ENCODE measurements at places on chromosomes 11 and 22. TPM values are rescaled to one million over a fixed set of nuclear protein-coding genes. Genes with fewer than 3 reads are reported as not detected.

DNA sequence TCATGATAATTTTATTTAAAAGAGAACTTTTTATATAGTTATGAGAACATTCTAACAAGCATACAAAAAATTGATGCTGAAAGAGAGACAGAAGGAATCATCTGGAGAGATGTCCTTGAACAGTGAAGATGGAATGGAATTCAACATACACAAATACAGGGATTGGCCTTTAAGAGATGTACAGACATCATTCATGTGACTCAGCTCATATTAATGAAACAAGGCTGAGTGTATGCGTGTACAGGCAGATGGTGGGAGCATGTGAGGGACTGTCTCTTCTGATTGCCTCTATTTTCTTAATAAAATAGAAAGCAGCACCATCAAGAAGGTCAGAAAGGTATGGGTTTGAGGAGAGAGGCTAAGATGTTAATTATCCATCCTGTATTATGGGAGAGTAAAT is 793.3 kb downstream of the CNTN5 start:
- DNase-seq: no peak
- no peaks in the 10 kb centered on the region for H3K27me3 ChIP-seq
- H3K27ac ChIP-seq: no peak overlapping the region
- H3K4me1 ChIP-seq: no peaks in the 10 kb centered on the region

DNA sequence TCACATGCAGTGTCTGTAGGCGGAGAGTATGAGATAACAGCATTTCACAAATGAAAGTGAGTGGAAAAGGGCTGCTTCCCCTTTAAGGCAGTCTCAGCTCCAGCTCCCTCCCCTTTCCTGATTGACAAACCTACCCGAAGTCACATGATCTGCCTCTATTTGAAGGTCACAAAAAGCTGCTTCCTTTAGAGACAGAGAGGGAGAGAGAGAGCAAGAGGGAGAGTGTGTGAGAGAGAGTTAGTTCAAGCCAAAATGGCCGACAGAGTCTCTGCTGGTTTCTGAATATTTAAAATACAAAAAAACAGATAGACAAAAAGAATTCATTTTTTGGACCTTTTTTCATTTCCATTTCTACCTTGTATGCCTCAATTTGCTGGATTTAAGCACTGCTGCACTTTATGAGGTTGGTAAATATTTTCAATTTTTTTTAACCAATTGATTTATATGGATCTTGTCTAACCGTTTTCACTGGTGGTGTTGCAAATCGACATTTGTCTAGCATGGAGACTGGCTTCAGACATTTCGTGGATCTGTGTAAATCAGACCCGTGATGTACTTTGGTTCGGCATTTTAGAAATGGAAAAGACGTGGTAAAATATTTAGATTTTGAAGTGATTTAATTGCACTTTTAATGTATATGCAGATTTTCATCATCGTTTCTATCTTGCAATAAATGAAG is at the start of gene TNRC6B:
Gene TNRC6B (plus strand): TSS at position 188 of the 679 bp plus-strand sequence. CDS start 211 bp downstream, at position 399.
- peak within 1 kb of the TSS; percentile 79 for H3K4me3 ChIP-seq
- peak within 1 kb of the TSS; percentile 95 for H3K27ac ChIP-seq
- DNase-seq: peak; percentile 99
- H3K36me3 ChIP-seq: no peaks in the 10 kb centered on the region
- no peaks in the 10 kb centered on the region for H3K27me3 ChIP-seq
- H3K4me1 ChIP-seq: peaks cover 21% of the 10 kb centered on the region

GRCh38 chr11:33310720-33311500 is 53.7 kb downstream of the HIPK3 start:
- DNase-seq: no peak
- H3K4me3 ChIP-seq: no peak overlapping the region
- H3K27ac ChIP-seq: no peak overlapping the region
- peaks cover 2% of the 10 kb centered on the region for H3K36me3 ChIP-seq
- no peaks in the 10 kb centered on the region for H3K27me3 ChIP-seq

- peaks cover 14% of the 10 kb centered on the region for H3K4me1 ChIP-seq
- DNase-seq: no peak
- peaks cover 81% of the 10 kb centered on the region for H3K36me3 ChIP-seq
- no peak overlapping the region for H3K27ac ChIP-seq
Measured at GRCh38 chr22:48748113-48748859, 1079.4 kb downstream of the BRD1 start.

- H3K27ac ChIP-seq: no peak overlapping the region
- peaks cover 26% of the 10 kb centered on the region for H3K4me1 ChIP-seq
- DNase-seq: no peak
- peaks cover 67% of the 10 kb centered on the region for H3K36me3 ChIP-seq
- no peak overlapping the region for H3K4me3 ChIP-seq
Measured at GRCh38 chr11:6633422-6634408, 14.5 kb upstream of the TPP1 start.

DNA sequence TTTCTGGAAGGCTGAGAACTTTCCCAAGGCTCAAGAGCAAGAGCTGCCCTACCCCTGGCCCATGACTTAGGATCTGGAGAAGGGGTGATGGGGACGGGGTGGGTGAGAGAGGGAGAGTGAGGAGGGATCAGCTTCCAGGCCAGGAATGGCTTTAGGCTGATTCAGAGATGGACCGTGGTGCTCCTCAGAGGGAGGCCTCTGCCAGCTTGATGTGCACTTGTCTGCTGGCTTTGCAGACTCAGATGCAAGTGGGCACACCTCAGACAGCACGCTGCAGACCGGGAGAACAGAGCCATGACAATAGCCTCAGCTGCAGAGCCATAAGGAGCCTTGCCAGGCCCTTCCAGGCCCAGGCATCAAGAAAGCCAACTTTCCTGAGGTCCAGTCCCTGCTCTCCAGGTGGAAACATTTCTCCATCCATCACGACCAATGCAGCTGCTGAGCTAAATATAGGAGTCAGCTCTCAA is 41.3 kb downstream of the ALX4 start:
- no peak overlapping the region for H3K4me3 ChIP-seq
- DNase-seq: no peak
- H3K36me3 ChIP-seq: no peaks in the 10 kb centered on the region
- H3K27me3 ChIP-seq: no peaks in the 10 kb centered on the region
- peaks cover 12% of the 10 kb centered on the region for H3K4me1 ChIP-seq
- no peak overlapping the region for H3K27ac ChIP-seq

- H3K36me3 ChIP-seq: no peaks in the 10 kb centered on the region
- H3K27ac ChIP-seq: peak overlapping the region; percentile 53
- H3K4me3 ChIP-seq: peak overlapping the region; percentile 6
Measured at GRCh38 chr22:25403284-25403810, 161.1 kb upstream of the GRK3 start.

GRCh38 chr11:73195191-73196007 is 22.7 kb upstream of the P2RY2 start:
- no peak overlapping the region for H3K27ac ChIP-seq
- no peak overlapping the region for H3K4me3 ChIP-seq
- no peaks in the 10 kb centered on the region for H3K27me3 ChIP-seq

GRCh38 chr11:46649180-46649738 is 31.9 kb downstream of the ATG13 start:
- peak overlapping the region; percentile 25 for H3K27ac ChIP-seq
- H3K27me3 ChIP-seq: no peaks in the 10 kb centered on the region
- peaks cover 2% of the 10 kb centered on the region for H3K4me1 ChIP-seq

DNA sequence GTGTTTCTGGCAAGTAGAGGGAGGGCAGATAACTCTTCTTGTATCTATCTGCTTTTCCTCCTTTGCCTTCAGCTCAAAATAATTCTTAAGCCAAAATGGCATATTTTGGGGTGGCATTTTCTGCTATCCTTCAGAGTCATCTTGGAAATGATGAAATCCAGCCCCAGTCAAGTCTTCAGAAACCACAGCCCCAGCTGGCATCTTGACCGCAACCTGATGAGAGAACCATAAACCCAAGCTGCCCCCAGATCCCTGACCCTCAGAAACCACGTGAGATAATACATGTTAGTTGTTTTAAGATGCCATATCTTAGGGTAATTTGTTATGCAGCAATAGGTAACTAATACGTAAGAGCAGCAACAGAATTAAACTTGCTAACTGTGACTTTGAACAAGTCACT is 15.1 kb upstream of the PAMR1 start:
- no peaks in the 10 kb centered on the region for H3K27me3 ChIP-seq
- H3K36me3 ChIP-seq: no peaks in the 10 kb centered on the region
- H3K27ac ChIP-seq: no peak overlapping the region

GRCh38 chr11:34175284-34176019 is 70.0 kb downstream of the NAT10 start:
- H3K36me3 ChIP-seq: peaks cover 5% of the 10 kb centered on the region
- H3K4me1 ChIP-seq: peaks cover 37% of the 10 kb centered on the region
- peaks cover 6% of the 10 kb centered on the region for H3K27me3 ChIP-seq
- H3K4me3 ChIP-seq: no peak overlapping the region

- no peaks in the 10 kb centered on the region for H3K27me3 ChIP-seq
- DNase-seq: peak; percentile 21
- no peak overlapping the region for H3K4me3 ChIP-seq
Measured at GRCh38 chr11:32960553-32961164, 55.0 kb upstream of the DEPDC7 start.

- DNase-seq: no peak
- no peaks in the 10 kb centered on the region for H3K27me3 ChIP-seq
- H3K36me3 ChIP-seq: peaks cover 21% of the 10 kb centered on the region
- no peak overlapping the region for H3K4me3 ChIP-seq
- peaks cover 20% of the 10 kb centered on the region for H3K4me1 ChIP-seq
- H3K27ac ChIP-seq: no peak overlapping the region
Measured at GRCh38 chr11:3229673-3230630, 2.3 kb downstream of the MRGPRE start.

- peaks cover 5% of the 10 kb centered on the region for H3K36me3 ChIP-seq
- H3K27ac ChIP-seq: no peak overlapping the region
- H3K4me1 ChIP-seq: no peaks in the 10 kb centered on the region
- DNase-seq: no peak
- H3K4me3 ChIP-seq: no peak overlapping the region
Measured at GRCh38 chr11:43758927-43759326, 78.4 kb downstream of the HSD17B12 start.

- H3K4me3 ChIP-seq: no peak overlapping the region
- peaks cover 11% of the 10 kb centered on the region for H3K4me1 ChIP-seq
- H3K27me3 ChIP-seq: no peaks in the 10 kb centered on the region
- DNase-seq: no peak
Measured at GRCh38 chr22:47534804-47535410, 772.5 kb downstream of the TBC1D22A start.

DNA sequence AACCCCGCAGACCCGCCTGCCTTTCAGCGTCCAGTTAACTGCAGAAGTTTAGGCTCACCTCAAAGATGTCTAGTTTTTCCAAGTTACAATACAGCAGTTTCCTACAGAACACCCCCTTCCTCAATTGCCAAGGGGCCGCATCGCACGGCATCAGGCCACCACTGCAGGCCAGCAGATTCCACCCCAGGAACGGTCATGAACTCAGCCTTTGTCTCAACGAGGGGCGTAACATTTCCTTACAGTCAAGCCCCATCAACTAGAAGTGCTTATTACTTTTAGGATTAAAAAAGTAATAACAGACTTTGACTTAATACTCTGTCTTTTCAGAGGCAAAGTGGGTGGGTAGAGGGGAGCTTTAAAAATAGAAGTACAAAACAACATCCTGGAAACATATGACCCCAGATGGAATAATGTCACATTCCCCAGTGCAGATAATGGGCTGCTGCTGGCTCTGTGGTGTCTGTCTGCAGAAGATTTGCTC is 36.3 kb downstream of the PPP2R1B start:
- peak overlapping the region; percentile 87 for H3K27ac ChIP-seq
- peaks cover 36% of the 10 kb centered on the region for H3K36me3 ChIP-seq
- no peaks in the 10 kb centered on the region for H3K27me3 ChIP-seq
- H3K4me1 ChIP-seq: peaks cover 55% of the 10 kb centered on the region
- DNase-seq: no peak
- H3K4me3 ChIP-seq: no peak overlapping the region

GRCh38 chr11:116109228-116109627 is 605.0 kb upstream of the CADM1 start:
- peaks cover 7% of the 10 kb centered on the region for H3K4me1 ChIP-seq
- DNase-seq: no peak
- H3K27me3 ChIP-seq: no peaks in the 10 kb centered on the region
- no peak overlapping the region for H3K4me3 ChIP-seq
- no peaks in the 10 kb centered on the region for H3K36me3 ChIP-seq

DNA sequence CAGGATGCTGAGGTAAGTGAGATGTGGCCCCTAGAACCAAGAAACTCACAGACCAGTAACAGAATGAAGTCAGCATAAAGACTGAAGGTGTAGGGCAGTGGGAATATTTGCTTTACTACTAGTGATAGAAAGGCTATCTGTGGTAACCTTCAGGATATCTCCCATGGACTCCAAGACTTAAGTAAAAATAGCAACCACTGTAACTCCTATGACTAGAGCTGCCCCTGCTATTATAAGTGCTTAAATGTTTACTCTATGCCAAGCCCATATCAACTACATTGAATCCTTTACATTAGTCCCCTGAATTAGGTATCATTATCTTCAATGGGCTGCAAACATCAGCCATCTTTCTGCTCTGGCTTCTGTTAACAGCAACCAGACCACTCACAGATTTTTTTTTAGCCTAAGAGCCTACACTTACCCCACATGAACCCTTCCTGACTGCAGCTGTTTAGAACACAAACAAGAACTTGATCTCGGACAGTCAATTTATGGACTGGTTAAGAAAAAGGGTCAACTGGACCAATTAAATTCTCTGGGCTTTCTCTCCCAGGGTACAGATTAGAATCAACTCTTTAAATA is 335.1 kb upstream of the API5 start:
- H3K36me3 ChIP-seq: no peaks in the 10 kb centered on the region
- no peaks in the 10 kb centered on the region for H3K4me1 ChIP-seq
- no peaks in the 10 kb centered on the region for H3K27me3 ChIP-seq
- no peak overlapping the region for H3K4me3 ChIP-seq

DNA sequence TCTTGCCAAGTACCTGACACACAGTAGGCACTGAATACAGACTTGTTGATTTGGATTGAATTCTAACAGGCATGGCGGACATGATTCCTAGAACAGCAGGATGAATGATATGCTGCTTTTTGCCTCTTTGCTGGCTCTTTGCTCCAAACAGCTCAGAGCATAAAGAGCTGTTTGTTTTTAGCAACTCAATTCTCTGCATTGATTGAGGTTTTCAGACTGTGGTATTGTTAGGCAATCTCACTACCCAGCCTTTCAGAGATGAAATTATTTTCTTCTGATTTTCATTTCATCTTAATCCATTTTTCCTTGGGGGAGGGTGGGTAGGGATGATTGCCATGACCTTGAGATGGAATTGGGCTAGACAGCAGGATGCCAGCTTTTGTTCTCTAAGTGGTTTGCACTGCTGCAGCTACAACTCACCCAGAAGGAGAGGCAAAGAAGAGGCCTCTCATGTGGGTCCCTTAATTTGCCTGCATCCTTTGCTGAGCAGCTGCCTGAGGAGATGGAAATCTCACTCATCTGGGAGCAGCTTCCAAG is 20.5 kb downstream of the COA4 start:
- peaks cover 11% of the 10 kb centered on the region for H3K4me1 ChIP-seq
- peaks cover under 1% of the 10 kb centered on the region for H3K36me3 ChIP-seq
- no peak overlapping the region for H3K4me3 ChIP-seq
- H3K27me3 ChIP-seq: no peaks in the 10 kb centered on the region

Gene RAD9A
- total RNA-seq: 10.4 TPM

Gene GAL3ST3
- 4.5 TPM for total RNA-seq

Gene ZW10
- 21.0 TPM for total RNA-seq

Gene CHRM4
- 1.0 TPM for total RNA-seq

Gene STARD10
- 18.1 TPM for total RNA-seq

Gene HPX
- 2.8 TPM for total RNA-seq

Gene FAM227A
- total RNA-seq: 5.9 TPM

Gene DLG2
- 111 TPM for total RNA-seq

All from spinal cord (tissue), 10 donors.